Fibroblast of skin of left biceps (primary cell): ENCODE measurements at places on chromosomes 6 and 20.

DNA sequence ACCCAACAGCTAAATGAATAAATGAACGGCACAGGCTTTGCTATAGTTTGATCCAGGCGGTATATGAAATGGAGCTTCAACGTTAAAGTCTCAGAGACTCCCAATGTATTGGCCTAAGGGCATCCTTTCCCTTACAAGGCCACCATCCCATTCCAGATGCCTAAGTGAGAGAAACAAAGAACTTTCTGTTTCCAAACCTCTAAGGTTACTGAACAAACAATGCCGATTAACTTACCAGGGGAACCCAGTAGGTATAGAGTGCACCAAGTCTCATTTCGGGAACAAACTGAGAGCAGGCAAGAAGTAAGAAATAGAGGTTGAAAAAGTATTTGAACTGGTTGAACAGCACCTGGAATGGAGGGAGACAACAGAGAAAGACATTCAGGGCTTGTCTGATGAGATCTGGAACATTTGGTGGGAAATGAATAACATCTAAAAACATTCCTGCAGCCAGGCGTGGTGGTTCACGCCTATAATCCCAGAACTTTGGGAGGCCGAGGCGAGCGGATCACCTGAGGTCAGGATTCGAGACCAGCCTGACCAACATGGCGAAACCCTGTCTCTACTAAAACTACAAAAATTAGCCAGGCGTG, 42.5 kb downstream of the ATP9A start:
- DNase-seq, result no peak

- DNase-seq, result no peak
These were observed at the start of gene PRSS35 for GRCh38 chr6:83511901-83512681. Gene PRSS35, plus strand, starts transcription at chr6:83512534. Its CDS starts 10,908 bp downstream, at chr6:83523442.

GRCh38 chr6:55277646-55278045, 49.6 kb upstream of the GFRAL start:
- DNase-seq, result no peak

GRCh38 chr6:41055149-41055548, 2.1 kb downstream of the APOBEC2 start:
- no peak for DNase-seq

DNA sequence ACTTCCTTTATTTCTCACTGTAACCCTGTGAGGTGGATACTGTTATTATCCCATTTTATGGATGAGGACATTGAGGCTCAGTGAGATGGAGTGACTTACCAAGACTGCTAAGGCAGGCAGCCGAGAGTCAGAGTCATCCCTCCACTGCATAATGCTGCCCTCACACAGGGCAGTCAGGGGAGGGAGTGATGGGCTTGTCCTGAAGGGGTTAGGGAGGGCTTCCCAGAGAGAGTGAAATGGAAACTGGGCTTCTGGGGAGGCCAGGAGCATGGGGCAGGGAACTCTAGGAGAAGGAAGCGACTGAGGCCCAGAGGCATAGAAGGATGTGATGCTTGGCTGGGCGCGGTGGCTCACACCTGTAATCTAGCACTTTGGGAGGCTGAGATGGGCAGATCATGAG, 31.1 kb downstream of the TM9SF4 start:
- DNase-seq, result no peak

DNA sequence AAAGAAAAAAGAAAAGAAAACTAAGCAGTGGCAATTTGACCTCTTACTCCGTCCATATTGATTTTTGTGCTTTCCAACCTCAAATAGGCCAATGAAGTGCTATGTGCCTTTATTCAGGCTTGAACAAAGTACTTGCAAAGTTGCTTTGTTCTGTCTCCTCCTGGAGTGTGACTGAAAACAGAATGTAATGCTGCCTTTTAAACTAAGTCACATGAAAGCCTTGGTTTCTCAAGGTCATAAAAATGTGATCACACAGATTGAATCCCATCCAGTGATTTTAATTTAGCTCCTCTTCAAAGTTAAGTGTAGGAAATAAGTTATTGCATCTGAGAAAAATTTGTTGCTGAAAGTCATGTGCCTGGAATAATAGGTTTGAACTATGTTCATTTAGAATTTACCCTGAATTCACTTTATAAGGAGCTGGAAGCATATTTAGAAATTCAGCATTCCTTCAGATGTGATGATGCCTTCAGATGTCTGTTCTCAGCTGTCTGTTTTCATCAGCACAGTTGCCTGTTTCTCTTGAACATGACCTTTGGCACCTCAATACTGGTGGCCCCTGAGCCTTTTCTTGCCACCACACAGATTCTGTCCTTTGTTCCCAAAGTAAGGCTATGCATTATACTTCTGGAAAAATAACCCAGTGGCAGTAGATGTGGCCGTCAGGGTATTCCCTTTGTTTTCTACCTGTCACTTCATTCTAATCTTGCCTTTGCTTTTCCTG, 48.8 kb downstream of the KIZ start:
- no peak for DNase-seq

- DNase-seq, result no peak
These were observed 45.2 kb downstream of the PSMG4 start for GRCh38 chr6:3303795-3304411.

GRCh38 chr6:116450769-116451740, 10.1 kb upstream of the CALHM6 start:
- DNase-seq, result no peak

- DNase-seq, result peak; percentile 67
These were observed at the start of gene CALHM5 for GRCh38 chr6:116511424-116512110. Gene CALHM5, plus strand, starts transcription at chr6:116511639. Its CDS starts 58 bp downstream, at chr6:116511697.

GRCh38 chr20:8757146-8757545, 311.7 kb upstream of the PLCB4 start:
- peak; percentile 72 for DNase-seq

GRCh38 chr6:118894425-118895260, 691 bp downstream of the ASF1A start:
- DNase-seq, result no peak

DNA sequence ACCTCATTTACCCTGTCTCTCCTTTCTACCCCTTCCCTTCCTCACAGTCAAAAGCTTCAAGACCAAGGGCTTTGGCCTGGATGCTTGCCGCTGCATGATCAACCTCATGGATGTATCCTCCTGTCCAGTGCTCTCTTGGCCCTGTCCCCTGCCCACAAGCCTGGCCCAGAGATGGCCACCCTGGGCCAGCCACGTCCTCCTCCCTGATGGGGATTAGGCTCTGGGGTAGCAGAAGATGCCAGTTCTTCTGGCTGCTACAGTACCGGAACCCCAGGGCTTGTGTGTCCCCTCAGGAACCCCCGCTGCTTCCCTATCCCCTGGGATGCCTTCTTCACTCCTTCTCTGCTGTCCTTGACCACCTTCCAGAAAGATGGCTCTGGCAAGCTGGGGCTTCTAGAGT, 22.3 kb downstream of the CAPN11 start:
- DNase-seq, result no peak

GRCh38 chr6:43127180-43127579, 43.9 kb upstream of the SRF start:
- no peak for DNase-seq

DNA sequence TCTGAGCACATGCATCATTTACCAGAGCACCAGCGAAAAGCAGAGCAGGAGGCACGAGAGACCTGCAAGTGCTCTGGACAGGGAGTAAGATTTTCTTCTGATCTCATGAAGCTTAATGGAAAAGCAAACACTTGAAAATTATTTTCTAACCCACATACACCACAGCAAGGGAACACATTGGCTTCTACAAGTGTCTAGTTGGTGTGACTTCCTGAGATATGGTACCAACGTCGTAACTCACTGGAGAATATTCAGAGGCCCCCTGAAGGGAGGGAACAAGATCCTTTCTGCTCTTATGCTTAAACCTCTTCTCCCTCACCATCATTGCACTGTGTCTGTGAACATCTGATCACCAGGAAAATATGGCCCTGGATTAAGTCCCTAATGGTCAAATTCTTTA, 48.6 kb downstream of the PSMB1 start:
- no peak for DNase-seq

DNA sequence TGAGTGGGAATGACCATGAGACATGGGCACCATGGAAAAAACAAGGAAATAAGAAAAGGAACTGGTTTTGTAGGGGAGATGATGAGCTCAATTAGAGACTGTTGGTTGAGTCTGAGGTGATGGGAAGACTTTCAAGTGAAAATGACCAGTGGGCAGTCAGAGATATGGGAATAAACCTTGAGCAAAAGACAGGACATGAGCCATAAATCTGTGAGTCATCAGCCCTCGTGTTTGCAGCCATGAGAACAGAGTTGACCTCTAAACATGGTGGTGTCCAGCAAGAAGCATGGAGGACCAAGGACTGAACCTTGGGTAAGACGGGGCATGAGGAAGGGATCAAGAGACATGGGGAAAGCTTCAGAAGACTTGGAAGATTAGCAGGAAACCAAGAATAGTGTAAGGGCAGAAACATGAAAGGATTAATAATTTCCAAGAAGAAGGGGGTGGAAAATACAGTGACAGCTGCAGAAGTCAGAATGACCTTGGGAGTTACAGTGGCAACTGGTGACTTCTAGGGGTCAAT, 280.6 kb upstream of the PRDM1 start:
- no peak for DNase-seq

DNA sequence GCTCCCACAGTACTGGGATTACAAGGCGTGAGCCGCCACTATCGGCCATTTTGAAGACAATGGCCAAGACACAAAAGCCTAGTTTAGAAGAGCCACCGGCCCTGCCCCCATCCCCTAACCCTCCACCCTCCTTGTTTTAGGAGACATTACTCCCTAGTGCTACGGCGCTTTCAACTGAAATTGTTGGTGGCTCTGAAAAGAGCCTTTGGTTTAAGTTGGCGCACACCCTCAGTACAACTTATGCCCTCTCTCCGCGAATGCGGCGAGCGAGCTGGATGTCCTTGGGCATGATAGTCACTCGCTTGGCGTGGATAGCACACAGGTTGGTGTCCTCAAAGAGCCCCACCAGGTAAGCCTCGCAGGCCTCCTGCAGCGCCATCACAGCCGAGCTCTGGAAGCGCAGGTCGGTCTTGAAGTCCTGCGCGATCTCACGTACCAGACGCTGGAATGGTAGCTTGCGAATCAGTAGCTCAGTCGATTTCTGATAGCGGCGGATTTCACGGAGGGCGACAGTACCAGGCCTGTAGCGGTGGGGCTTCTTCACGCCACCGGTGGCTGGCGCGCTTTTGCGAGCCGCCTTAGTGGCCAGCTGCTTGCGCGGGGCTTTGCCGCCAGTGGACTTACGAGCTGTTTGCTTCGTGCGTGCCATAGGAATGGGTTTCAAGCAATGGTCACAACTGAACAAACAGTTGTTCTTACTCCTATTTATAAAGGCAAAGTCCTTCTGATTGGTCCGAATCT, 114.9 kb upstream of the BTN3A2 start:
- no peak for DNase-seq

DNA sequence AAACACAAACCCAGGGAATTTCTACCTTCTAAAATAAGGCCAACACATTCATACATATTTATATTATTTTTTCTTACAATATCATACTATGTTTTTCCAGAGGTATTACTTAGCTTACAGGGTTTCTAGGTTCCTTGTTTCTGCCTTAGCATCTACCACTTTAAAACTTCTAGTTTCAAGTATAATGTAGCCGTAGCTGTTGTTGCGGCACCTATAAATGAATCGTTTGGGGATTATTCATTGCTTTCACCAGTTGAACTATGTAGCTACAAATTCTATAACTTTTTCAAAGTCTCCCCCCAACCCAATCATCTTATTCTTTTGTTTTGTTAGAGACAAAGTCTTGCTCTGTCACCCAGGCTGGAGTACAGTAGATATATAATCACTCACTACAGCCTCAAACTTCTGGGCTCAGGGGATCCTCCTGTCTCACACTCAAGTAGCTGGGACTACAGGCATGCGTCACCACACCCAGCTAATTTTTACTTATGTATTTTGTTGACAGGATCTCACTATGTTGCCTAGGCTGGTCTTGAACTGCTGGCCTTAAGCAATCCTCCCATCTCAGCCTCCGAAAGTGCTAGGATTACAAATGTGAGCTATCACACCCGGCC, 43.9 kb downstream of the TNFAIP3 start:
- no peak for DNase-seq

DNA sequence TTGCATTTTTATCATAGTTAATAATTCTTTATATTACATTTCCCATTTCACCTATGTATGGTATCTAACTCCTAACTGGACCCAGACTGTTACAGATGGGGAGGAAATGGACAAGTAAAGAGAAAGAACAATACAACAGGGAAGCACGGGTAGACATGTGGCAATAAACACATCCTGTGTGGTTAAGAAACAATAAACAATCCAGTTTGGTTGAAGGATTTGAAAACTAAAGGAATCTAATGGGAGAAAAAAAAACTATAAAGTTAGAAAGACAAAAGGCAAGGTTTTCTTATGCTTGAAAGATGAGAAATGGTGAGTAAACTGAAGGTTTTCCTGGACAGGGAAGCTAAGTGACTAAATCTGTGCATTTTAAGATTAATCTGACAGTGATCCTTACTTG, 34.9 kb upstream of the ALDH8A1 start:
- DNase-seq, result no peak

GRCh38 chr6:57259064-57259463, 37.0 kb upstream of the RAB23 start:
- DNase-seq, result no peak

DNA sequence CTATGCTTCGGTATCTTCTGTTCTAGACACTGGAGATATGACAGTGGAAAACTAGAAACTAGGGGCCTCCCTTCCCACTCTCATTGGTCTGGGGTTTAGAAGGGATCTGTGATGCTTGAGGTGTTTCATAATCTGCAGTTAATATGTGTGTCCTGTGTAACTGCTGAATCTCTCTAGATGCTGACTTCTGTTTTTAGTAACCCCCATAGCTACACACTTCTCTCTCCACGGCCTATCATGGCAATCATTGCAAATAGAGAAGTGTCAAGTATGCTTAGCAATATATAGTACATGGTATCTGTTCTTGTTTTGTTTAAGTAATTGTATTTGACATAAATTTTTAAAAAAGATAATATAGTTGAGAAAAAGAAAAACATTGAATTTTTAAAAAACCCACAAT, 394.6 kb upstream of the MMS22L start:
- DNase-seq, result no peak

- peak; percentile 81 for DNase-seq
These were observed 46.5 kb upstream of the RIPOR2 start for GRCh38 chr6:24982231-24982630.
